ENCODE measurements at places on chromosomes 6 and 20.

DNA sequence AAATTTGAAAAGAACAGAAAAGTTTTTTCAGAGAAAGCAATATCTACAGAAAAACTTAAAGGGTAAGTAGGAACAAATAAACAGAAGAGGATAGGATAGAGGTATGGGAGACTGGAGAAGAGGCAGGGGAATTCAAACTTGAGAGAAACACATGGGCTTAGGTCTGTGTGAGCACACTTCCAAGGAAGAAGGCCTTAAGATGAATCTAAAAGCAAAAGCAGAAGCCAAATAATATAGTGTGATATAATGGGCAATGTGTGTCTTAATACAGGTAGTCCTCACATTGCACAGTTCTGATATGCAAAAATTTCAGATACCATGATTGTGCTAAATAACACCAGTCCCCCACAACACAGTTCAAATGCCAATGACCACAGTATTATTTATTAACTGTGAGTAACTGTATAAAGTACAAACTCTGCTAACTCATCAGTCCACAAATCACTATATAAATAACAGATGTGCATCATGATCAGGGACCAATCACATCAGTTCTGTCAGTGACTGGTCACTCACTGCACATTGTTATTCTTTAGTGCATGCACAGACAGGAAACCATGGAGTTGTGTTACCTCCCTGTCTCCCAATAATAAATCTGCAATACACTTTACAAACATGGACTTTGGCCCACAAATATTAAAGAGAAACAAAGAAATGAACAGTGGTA, 18.6 kb downstream of the SNX14 start:
- peak; percentile 15 for DNase-seq

DNA sequence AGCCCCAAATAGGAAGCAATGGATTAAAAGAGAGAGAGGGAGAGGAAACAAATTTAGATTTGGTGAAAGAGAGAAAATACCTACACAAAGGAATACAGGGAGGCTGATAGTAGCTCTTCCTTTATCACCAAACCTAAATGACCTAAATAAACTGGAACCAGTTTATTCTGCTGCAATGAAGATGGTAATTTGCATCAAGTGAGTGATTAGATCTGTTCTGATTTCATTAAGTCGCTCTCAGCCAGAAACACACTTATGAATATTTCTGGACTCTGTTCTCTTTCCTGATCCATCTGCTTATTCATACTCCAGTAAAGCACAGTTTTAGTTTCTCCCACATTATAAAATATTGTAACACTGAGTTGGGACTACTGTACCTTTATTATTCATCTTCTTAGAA, 83.4 kb upstream of the BMP5 start:
- DNase-seq: no peak

GRCh38 chr20:4082406-4083097, 67.2 kb upstream of the RNF24 start:
- DNase-seq: no peak

DNA sequence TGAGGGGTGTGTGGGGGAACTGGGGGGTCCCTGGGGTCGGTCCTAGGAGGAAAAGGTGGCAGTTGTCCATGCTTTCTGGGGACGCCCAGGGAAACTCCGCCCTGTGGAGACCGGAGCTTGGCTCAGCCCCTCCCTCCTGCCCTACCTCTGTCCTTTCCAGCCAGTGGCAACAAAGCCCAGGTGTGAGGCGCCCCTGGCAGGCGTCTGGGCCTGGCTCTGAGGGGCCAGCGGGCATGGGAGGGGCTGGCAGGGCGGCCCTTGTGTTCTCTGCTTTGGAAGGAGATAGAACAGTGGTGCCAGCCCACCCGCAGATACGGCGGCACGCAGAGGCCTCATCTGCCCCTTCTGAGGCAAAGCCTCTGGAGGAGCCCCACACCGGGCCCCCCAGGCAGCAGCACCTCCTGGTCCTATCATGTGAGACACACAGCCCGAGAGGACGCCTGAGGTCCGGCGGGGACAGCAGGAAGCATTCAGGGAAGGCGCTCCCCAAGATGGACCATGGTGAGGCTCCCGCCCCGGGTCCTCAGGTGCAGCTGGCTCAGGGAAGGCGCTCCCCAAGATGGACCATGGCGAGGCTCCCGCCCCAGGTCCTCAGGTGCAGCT, 47.9 kb downstream of the YTHDF1 start:
- no peak for DNase-seq

DNA sequence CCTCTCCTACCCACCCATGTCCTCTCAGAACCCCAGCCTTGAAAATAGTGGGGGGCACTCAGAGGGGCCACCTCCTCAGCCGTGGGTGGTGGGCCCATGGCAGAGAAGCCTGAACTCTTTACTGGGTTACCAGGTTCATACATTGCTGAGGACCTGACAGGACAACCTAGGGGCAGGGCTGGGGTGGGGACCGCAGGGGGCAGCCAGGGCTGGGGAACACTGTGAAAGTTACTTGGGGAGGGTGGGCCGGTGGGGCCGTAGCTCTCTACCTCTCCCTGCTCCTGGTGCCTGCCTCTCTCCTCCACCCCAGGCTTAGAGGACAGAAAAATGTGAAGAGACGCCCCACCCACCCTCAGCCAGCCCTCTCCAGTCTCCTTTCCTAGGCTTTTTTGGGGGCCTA, 15.4 kb downstream of the MDFI start:
- DNase-seq: no peak

DNA sequence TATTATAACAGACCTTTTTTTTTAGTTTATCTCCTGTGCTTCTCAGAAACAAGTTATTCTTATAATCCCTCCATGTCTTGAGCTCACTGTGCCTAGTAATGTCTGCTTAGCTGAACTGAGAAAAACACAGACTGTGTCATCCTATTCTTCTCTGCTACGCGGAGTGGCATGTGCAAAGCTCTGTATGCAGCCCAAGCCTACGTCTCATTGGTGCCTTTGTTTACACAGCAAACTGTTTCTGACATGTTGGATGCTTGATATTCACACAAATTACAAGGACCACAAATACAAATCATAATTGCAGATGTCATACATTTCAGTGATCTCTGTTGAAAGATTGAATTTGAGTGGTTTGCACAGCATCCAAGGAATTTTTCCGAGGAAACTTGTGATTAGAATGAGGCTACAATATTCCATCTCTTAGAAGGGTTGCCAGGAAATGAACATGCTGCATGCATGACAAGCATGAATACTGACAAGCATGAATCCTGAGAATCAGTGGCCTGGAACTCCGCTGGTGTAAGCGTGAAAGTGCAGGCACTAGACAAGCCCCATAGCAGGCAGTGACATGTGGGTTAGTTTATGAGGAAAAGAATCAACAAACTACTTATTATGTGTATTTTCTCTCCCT, 128.4 kb upstream of the SGK1 start:
- DNase-seq: peak; percentile 95

GRCh38 chr6:90787446-90787845, 200.6 kb upstream of the MAP3K7 start:
- no peak for DNase-seq

DNA sequence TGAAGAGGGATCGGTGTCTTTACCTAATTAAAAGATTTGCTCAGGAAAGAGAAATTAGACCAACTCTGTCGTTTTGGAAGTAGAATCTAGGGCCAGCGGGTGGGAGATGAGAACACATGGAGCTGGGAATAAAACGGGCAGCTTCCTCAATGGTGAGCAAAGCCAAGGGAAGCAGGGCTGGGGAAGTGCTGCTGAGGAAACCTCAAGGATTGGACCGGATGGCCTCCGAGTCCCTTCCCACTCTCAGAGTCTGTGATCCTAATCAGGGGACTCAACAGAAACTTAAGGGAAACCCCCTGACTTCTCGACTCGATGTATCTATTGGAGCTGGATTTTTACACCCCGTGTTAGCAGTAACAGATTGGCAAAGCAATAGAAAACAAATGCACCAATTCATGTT, 10.8 kb downstream of the GCNT2 start:
- DNase-seq: no peak

DNA sequence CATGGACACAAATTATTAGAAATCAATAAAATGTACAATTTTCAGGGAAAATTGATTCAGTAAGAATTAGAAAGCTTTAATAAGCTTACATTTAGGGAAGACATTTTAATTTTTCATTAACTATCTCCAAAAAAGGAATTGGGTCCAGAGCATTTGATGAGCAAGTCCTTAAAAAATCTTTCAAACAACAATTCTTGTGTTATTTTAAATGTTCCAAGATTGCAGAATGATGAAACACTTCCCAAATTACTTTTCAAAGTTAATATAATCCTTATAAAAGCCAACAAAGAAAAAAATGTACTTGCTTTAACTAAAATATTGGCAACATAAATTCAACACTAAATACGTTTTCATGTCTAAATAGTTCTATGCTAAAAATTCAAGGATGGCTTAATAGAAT, 102.0 kb downstream of the ADAT2 start:
- no peak for DNase-seq

GRCh38 chr6:53813096-53813495, 18.3 kb downstream of the LRRC1 start:
- no peak for DNase-seq

DNA sequence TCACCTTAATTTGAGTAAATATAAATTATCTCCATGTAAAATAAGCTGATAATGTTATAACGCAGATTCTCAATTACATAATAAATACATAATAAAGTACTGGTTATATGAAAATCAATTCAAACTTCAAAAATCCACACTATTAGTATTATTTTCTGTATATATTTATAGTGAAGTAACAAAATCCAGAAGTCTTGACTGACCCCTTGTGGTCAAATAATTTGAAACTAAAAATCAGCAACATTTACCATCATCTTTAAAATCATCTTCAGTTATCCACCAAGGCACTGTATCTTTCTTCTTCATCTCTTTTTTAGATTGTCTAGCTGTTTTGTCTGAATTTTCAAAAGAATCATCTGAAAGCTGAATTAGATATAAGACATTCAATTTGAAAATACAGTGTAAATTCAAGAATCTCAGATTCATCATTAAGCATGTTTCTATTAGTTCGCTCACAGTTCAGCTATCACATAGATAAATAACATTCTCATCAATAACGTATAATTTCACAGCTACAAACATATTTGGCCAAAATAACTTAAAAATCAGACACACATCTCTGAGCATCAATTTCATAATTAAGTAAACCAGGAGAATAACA, 6.5 kb downstream of the CEP162 start:
- DNase-seq: no peak
